ENCODE measurements at places on chromosomes 2 and 18. TPM values are rescaled to one million over a fixed set of nuclear protein-coding genes. Genes with fewer than 3 reads are reported as not detected.

QPCT gene
- 2.9 TPM for total RNA-seq

ATF2 gene
- total RNA-seq, result 15.3 TPM

RTP5 gene
- total RNA-seq, result not detected

FTCDNL1 gene
- 0.09 TPM for total RNA-seq

LIMS2 gene
- total RNA-seq, result not detected

PDE11A gene
- total RNA-seq, result not detected

OTOS gene
- not detected for total RNA-seq

INHBB gene
- total RNA-seq, result not detected

MALL gene
- total RNA-seq, result 126 TPM

KANSL3 gene
- 18.1 TPM for total RNA-seq

CD8B gene
- total RNA-seq, result not detected

SLC35F5 gene
- total RNA-seq, result 40.5 TPM

PROKR1 gene
- total RNA-seq, result not detected

NCKAP5 gene
- total RNA-seq, result 1.8 TPM

PID1 gene
- total RNA-seq, result 2.4 TPM

EVA1A gene
- total RNA-seq, result 26.4 TPM

CFC1 gene
- total RNA-seq, result not detected

DSC3 gene
- total RNA-seq, result 148 TPM

ARHGEF33 gene
- 0.14 TPM for total RNA-seq

VWC2L gene
- total RNA-seq, result not detected

MC5R gene
- not detected for total RNA-seq

SERPINB13 gene
- total RNA-seq, result 44.9 TPM

IL37 gene
- total RNA-seq, result not detected
